NCI-H1436 (cell line): ENCODE measurements at places on chromosomes 1 and 21.

GRCh38 chr1:2042830-2043773 lies 7.1 kb upstream of the PRKCZ start:
- DNase-seq, result no peak

DNA sequence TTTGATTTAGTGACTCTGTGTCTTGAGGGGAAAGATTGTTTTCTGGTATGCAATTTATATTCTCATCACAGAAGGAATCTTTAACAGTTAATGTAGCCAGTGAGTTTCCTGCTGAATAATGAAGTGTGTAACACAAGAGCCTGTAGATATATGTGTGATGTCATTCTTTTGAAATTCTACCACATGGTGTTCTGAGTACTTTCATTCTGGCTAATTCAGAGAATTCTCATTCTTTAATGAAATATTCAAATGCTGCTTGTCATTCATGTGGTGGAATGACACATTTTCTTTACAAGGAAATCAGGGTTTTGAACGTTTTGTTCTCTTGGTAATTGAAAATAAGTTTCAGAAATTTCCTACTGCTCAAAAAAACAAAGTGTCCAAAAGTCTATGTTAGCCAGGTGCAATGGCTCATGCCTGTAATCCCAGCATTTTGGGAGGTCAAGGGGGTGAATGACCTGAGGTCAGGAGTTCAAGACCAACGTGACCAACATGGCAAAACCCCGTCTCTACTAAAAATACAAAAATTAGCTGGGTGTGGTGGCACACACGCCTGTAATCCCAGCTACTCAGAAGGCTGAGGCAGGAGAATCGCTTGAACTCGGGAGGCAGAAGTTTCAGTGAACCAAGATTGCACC lies 79.6 kb downstream of the MAP3K21 start:
- DNase-seq, result no peak

DNA sequence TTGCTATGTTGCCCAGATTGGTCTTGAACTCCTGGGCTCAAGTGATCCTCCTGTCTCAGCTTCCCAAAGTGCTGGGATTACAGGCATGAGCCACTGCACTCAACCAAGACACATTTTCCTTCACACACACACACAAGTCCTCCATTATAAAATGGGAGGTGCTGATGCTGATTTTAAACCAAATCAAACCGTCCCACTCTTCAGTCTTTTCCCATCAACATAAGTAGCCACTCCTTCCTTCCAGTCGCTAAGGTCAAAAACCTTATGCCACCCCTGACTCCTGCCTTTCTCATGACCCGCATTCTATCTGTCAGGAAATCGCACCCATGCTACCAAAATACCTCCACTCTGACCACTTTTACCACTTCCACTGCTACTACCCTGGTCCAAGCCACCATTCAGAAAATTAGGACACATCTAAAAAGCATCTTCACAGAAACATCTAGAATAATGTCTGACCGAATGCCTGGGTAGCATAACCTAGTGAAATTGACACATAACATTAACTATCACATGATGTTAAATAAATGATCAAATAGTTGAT lies 28.0 kb upstream of the IFNGR2 start:
- DNase-seq, result no peak

GRCh38 chr1:154849645-154850131 lies 20.4 kb downstream of the KCNN3 start:
- no peak for DNase-seq

GRCh38 chr1:239575113-239575512 lies 188.7 kb downstream of the CHRM3 start:
- no peak for DNase-seq
